ENCODE measurements at places on chromosomes 2 and 18.

GRCh38 chr2:222734703-222735014, 63.2 kb downstream of the MOGAT1 start:
- no peak for DNase-seq

DNA sequence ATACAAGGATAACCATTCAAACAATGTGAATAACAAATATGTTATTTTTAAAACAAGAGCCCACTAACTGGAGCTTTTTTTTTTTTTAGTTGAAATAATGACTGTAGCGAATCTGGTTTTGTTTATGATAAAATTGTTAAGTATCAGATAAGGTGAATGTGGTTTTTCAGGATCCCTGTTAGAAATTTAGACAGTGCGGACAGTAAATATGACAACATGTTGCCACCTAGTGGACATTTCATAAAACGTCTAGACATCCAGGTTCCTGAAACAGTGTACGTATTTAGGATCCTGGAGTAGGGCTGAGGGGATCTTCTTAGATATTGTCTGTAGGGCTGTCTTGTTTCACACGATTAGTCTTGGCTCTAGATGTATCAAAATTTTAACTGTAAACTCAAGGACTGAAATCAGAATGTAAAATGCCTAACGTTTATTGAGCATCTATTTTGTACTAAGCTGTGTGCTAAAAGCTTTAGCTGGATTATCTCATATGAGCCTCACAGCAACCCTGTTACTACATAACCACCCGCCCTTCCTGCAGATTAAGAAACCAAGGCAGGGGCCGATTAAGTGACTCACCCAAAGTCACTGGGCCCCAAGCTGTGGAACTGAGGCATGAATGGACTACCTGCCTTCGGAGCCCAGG, 23.9 kb upstream of the CCDC68 start:
- no peak for DNase-seq

- DNase-seq: no peak
Observed at GRCh38 chr2:64250751-64251423, 106.7 kb upstream of the PELI1 start.

DNA sequence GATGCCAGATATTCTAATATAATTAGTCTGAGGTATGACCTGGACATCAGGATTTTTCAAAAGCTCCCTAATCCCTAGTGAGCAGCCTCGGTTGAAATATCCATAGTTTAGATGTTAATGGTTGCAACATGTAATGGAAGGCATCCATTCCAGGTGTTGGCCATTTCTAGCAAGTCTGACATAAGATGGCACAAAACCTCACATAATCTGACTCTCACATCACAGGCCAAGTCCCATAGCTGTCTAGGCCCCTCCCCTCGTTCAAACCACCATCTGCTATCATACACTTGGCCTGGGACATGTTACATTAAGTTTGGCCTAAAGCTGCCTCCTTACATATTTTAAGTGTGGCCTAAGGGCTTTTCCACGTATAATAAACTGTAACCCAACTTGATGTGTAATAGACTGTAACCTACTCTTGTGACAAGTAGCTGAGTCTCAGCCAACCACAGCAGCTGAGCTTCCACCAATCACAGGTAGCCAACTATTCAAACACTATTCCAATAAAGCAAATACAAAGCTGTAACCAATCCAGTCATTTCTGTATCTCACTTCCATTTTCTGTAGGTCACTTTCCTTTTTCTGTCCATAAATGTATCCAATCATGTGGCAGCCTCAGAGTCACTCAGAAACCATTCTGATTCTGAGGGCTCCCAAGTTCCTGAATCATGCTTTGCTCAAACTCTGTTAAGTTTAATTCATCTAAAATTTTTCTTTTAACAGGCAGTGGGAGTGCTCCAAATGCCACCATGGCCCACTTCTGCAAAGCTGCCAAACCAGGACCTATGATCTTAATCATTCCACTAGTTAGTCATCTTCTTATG, 59.4 kb downstream of the ADD2 start:
- DNase-seq: no peak

GRCh38 chr2:210568108-210568507, 11.7 kb downstream of the CPS1 start:
- no peak for DNase-seq

GRCh38 chr2:215693999-215694580, 258.2 kb upstream of the FN1 start:
- DNase-seq: no peak

DNA sequence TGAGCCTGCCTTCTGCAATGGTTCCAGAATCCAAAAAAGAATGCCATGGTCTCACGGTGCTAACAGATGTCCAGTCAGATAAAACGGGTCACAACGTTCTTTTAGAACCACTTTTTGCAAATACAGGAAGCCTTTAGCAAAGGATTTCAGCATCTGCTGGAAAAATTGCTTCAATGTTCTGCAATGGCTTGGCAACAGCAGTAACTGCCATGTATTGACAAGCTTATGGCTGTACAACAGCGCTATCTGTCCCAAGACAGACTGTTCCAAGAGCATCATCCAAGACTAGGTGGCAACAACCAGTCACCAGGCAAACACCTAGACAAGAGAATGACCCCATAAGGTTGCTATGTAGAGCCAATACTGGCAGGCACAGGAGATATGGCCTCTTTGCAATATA, 37.6 kb upstream of the RIOK3 start:
- no peak for DNase-seq
